ENCODE measurements at places on chromosomes 2 and 18.

DNA sequence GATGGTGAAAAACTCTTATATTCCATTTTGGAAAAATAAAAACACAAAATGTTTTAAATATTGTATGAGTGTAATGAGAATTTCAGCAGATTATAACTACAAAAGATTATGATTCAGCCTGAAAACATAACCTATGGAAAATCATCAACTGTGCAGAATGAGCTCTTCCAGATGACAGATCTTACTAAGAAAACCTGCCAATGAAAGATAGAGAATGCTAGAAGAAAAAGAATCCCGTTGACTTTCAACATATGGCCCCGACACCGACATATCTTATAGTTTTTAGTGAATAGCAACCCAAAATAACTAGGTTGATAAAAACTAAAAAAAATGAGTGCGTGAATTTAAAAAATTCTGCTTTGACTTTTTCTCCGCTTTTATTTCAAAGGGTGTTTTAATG, 178.0 kb downstream of the BABAM2 start:
- DNase-seq = no peak

GRCh38 chr2:112958428-112959108, 19.2 kb upstream of the IL36G start:
- peak; percentile 66 for DNase-seq

- no peak for DNase-seq
Measured at GRCh38 chr2:157931542-157931941, 55.4 kb upstream of the ACVR1 start.

- peak; percentile 12 for DNase-seq
Measured at GRCh38 chr2:174259981-174260380, 11.6 kb upstream of the OLA1 start.

- DNase-seq = peak; percentile 77
Measured at GRCh38 chr18:2589345-2590068, 18.1 kb downstream of the NDC80 start.

- DNase-seq = no peak
Measured at GRCh38 chr2:108573061-108573460, 38.8 kb downstream of the LIMS1 start.

DNA sequence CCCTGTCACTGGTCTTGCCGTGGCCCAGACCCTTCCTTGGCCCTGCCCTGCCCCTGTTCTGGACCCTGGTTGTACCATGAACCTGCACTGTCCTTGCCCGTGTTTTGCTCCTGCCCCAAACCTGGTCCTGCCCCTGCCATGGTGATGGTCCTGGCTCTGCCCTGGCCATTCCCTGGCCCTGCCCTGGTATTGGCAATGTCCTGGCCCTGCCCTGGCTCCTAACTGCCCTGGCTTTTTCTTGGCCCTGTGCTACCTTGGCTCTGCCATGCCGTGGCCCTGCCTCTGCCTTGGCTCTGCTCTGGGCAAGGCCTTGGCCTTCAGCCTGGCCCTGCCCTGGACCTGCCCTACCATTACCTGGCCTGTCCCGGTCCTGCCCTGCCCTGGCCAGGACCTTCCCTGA, 5.5 kb upstream of the ANKRD62 start:
- no peak for DNase-seq

- no peak for DNase-seq
Measured at GRCh38 chr2:71788186-71788525, 334.8 kb downstream of the DYSF start.

GRCh38 chr2:239544143-239544917, 143.5 kb upstream of the HDAC4 start:
- DNase-seq = no peak

GRCh38 chr2:15927551-15928218, 12.7 kb upstream of the MYCN start:
- DNase-seq = no peak

- DNase-seq = no peak
Measured at GRCh38 chr18:59386909-59387686, 28.0 kb upstream of the LMAN1 start.

- DNase-seq = no peak
Measured at GRCh38 chr2:217751952-217752351, 250.8 kb downstream of the TNS1 start.

GRCh38 chr2:206063635-206064034, 22.3 kb downstream of the INO80D start:
- no peak for DNase-seq

GRCh38 chr2:235910067-235910466, 258.1 kb downstream of the GBX2 start:
- DNase-seq = no peak

DNA sequence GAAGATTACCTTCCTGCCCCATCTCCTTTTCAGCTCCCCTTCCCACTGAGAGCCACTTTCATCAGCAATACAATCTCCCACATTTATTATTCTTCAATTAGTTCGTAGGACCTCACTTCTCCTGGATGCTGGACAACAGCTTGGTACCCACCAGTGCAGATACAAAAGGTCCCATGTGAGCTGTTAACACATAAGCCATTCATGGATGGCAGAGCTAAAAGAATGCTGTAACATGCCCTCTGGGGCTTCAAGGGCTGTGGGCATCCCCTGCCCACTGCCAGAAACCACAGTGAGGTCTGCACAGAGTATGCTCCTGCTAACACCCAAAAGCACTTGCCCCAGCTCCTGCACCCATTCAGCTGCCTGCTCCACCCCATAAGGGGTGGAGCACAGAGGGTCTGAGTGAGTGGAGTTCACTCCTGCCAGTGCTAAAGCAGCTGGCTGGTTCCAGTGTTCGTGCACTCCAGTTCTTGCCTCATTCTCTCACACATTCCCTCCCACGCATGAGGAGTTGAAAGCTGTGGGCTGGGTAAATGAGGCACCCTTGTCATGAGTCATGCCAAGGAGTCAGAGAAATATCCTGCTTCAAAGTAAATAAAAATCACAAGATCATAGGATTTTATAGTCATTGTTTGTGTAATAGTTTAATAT, 305.9 kb upstream of the TMEFF2 start:
- peak; percentile 64 for DNase-seq

DNA sequence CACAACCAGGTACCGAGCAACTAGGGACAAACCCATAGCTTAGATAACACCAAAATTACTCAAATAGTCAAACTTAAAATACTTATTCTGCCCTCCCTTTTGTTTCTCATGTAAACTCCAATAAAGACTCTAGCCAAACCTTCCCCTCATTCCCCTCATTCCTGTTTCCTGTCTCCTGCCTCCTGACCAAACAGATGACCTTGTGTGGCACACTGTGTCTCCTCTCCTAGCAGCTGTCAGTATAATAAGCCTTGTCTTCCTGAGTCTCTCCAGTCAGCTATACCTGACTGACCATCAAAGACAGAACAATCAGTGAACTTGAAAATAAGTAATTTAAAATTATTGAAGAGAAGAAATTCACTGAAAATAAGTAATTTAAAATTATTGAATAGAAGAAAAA, 14.3 kb downstream of the SULT1C4 start:
- DNase-seq = no peak

DNA sequence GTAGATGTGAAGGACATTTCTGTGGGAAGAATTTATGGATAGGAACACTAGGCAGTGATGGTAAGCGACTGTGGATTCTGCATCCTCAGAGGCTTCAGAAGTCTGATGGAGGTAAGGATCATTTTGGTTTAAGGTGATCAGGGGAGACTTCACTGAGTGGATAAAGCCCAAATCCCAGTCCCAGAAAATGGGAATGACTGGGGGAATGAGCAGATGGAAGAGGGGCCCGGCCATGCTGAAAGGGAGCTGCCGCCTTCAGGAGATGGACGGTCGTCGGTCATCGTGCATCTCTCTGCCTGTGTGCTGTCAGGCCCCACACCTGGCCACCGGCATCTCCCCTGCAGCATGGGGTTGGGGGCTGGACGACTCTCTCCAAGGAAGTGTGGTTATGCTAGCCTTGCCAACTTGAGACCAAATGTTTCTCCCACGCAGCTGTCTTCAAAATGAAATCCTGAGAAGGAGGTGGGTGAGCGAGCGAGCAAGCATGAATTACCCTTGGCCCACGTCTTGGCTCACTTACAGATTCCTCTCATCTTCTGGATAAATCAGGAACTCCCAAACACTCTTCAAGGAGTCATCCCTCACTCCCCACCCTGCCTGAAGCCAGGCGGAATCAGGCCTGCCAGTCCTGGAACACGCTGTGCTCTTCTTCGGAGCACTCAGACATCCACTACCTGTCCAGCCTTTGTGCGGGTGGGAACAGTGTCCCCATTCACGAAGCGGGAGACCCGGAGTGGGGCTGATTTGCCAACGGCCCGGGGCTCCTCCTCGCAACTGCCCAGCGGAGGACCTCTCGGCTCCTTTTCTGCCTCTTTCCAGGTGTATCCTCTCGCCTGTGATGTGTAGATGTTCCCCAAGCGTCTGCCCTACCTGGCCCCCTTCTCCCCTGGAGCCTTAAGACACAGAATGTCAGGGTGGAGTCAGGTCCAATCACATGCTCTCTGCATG, 85.6 kb downstream of the PRKCE start:
- DNase-seq = no peak

GRCh38 chr18:23725351-23725750, 36.1 kb downstream of the LAMA3 start:
- DNase-seq = no peak

DNA sequence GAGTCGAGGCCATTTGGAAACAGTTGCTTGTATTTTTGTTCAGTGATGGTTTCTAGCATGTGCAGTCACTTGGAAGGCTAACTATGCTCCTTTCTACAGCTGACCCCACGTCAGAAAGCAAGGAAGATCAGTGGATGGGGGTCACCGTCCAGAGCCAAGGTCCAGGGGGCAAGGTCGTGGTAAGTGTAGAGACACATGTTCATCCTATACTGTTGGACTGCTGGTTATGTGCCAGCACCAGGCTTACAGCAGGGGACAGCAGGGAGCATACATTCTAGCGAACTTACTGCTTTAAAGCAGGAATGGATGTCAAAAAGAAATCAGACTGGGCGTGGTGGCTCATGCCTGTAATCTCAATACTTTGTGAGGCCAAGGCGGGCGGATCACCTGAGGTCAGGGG, 40.0 kb downstream of the ITGA6 start:
- no peak for DNase-seq

- DNase-seq = no peak
Measured at GRCh38 chr2:188813857-188814256, 160.3 kb upstream of the COL3A1 start.

DNA sequence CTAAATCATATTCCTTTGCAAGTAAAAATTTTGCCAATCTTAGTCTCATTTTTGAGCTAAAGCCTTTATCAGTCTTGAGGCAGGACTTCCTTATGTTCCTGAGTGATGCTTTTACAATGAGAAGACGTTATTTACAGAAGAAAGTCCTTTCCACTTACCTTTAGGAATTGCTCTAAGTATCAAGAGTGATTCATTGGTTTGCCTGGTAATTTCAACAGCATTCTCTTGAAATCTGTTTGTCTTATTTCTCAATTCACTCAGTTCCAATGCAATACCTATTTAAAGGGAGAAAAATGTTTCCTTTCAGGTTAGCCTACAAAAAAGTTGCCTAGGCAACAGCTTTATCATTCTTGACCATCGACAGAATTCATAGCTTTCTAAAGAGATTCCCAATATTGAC, 137.2 kb downstream of the LAMA1 start:
- DNase-seq = no peak

DNA sequence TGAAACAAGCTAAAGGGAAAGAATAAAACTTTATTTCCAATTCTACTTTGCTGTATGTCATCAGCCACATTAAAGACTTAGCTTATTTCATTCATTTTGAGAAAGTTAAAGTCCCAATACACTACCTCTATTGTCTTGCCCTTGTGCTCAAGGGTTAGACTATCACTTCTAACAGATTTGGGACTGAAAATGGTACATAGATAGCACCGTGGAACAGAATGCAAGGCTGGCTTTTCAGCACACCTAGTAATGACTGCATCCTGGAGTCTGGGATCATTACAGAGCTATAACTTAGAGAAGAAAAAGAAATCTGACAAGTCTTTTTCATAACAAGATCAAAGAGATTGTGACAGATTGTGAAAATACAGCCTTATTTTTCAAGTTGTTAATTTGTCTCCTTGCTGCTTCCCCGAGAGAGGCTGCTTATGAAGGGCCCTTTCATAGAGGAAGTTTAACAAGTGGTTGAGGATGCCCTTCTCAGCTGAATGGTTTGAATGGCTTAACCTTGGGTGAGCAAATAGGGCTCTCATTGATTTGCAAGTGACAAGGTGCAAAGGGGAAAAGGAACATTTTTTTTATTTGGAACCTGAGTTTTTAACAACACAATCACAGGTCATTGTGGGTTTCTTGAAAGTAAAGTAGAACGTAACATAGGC, 371.8 kb downstream of the EPHA4 start:
- no peak for DNase-seq

- DNase-seq = no peak
Measured at GRCh38 chr2:223688094-223688835, 86.1 kb upstream of the SCG2 start.

DNA sequence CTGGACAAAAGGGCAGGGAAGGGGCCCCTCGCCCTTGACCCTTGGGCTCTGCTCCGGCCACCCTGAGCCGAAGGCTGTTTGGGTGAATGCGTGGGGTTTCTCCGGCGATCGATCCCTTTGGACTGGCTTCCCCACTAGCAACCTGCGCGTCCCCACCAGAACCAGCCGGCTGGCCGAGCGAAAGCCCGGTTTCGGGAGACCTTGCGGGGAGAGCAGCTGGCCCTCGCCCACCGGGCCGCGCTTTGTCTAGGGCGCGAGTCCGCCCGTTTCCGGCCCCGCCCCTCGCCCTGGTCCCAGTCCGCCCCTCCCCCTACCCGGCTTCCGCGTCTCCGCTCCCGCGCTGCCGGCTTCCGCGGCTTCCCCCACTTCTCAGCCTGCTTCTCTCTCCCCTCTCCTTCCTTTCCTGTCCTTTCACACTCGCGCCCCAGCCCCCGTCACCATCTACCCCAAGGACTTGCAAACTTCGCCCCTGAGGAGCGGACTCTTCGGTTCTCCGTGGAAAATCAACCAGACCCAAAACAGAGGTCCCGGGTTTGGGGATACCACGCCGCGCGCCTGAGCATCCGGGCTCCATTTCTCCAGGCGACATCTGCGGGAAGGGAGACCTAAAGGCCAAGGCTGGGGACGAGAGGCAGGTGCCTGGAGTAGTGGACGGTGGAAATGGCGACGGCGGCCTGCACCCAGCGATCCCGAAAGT, 48.0 kb upstream of the ATP6V1B1 start:
- no peak for DNase-seq

GRCh38 chr2:68185541-68186164, 28.0 kb downstream of the PNO1 start:
- no peak for DNase-seq

DNA sequence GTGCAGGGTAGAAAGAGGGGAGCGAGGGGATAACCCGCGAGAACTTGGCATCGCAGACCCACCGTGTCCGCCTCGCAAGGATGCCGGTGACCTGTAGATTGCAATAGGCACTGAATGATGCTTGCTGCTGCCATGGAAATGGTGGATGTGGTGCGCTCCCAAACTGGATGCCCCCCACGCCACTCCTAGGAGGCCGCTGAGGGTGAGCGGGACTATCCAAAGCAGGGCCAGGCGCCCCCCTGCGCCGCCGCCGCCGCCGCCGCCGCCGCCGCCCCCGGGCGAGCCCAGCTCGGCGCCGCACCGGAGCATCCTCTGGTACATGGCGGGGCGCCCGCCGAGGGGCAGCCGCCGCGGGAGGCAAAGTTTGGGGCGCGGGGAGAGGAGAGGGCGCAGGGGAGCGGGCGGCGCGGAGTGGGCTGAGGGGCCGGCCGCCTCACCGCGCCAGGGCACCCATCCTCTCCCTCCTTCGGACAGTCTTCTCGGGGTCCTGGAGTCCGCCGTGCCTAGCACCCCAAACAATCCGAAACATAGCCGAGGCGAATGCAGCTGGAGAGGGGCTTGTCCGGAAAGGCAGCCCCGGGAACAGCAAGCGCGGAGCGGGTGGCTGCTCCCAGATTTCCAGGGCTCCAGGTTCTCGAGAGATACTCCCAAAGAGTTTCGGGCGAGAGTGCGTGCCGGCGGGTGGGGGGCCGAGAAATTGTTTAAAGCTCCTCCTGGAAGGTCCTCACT, 685.1 kb downstream of the NRXN1 start:
- DNase-seq = no peak

- no peak for DNase-seq
Measured at GRCh38 chr2:101756266-101756665, 58.8 kb downstream of the MAP4K4 start.
